ENCODE measurements at places on chromosomes 3 and 15.

- no peaks in the 10 kb centered on the region for H3K27me3 ChIP-seq
- no peak for DNase-seq
- no peaks in the 10 kb centered on the region for H3K4me1 ChIP-seq
- H3K36me3 ChIP-seq = no peaks in the 10 kb centered on the region
- H3K27ac ChIP-seq = no peak overlapping the region
- H3K4me3 ChIP-seq = no peak overlapping the region
Measured at GRCh38 chr15:69479081-69479480, 26.5 kb downstream of the RPLP1 start.

DNA sequence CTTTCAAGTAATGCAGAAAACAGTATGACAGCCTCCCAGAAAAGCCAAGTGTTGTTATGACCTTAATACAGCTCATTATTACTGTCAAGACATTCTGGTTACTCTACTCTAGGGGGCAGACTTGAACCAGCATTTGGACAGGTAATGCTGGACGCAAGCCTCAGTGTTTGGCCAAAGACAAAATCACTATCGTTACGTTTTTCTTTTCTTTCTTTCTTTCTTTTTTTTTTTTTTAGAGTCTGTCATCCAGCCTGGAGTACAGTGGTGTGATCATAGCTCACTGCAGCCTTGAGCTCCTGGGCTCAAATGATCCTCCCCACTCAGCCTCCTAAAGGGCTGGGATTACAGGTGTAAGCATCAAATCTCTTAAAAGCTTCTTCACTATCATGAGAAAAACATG, 29.4 kb upstream of the TMEM45A start:
- DNase-seq = no peak
- H3K4me1 ChIP-seq = no peaks in the 10 kb centered on the region

DNA sequence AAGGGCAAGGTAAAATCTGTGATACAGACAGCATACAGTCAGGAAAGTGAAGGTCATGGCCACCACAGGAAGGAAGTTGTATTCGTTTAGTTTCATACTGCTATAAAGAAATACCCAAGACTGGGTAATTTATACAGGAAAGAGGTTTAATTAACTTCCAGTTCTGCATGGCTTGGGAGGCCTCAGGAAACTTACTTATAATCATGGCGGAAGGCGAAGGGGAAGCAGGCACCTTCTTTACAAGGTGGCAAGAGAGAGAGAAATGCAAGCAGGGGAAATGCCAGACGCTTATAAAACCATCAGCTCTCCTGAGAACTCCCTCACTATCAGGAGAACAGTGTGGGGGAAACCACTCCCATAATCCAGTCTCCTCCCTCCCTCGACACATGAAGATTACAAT, 353.7 kb upstream of the SEMA6D start:
- DNase-seq = no peak
- H3K27ac ChIP-seq = no peak overlapping the region
- no peaks in the 10 kb centered on the region for H3K27me3 ChIP-seq
- no peaks in the 10 kb centered on the region for H3K4me1 ChIP-seq

DNA sequence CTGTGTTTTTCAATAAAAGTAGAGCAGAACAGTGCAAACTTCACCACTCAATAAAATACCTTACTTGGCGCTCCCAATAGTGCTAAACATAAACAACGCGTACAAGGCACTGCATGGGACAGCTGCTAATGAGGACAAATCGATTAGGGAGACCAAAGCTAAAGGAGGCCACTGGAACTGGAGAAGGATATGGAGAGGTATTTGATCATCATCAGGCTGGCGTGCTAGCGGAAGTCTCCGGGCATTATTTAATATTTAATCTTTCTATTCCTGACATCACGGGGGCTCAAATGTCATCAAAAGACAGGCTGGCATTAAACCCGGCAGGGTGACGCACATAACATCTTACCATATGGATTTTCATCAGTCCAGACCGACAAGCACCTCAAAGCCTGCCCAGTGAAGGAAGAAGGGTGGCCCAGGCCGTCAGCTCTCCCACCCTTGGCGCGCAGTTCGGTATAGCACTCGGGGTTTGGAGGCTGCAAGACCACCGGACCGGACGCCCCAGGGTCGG, 604 bp downstream of the CCPG1 start:
- peak overlapping the region; percentile 95 for H3K27ac ChIP-seq
- DNase-seq = no peak
- H3K36me3 ChIP-seq = no peaks in the 10 kb centered on the region
- peak overlapping the region; percentile 55 for H3K4me3 ChIP-seq
- no peaks in the 10 kb centered on the region for H3K4me1 ChIP-seq

- no peaks in the 10 kb centered on the region for H3K4me1 ChIP-seq
- peaks cover 7% of the 10 kb centered on the region for H3K36me3 ChIP-seq
- no peak overlapping the region for H3K27ac ChIP-seq
- DNase-seq = no peak
- no peak overlapping the region for H3K4me3 ChIP-seq
Measured at GRCh38 chr15:101664303-101664913, 12.2 kb upstream of the TM2D3 start.

DNA sequence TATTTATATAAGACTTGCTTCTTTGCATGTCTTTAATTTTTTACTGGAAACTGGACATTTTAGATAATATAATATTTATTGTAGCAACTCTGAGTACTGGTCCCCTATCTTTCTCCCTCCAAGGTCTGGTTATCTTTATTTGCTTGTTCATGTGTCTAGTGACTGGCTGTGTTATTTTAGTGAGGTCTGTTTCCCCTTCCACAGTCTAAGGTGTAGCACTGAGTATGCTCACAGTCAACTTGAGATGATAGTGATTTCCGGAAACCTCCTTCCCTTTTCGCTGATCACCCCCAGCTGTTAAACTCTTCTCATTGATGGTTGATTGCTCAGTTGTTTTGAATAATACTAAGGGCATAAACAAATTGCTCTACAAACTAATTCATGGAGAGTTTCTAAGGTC, 37.0 kb downstream of the PCNP start:
- no peak overlapping the region for H3K4me3 ChIP-seq
- no peak for DNase-seq
- no peaks in the 10 kb centered on the region for H3K27me3 ChIP-seq
- H3K4me1 ChIP-seq = no peaks in the 10 kb centered on the region

- H3K4me1 ChIP-seq = no peaks in the 10 kb centered on the region
- H3K4me3 ChIP-seq = no peak overlapping the region
- no peak for DNase-seq
- H3K27ac ChIP-seq = no peak overlapping the region
- no peaks in the 10 kb centered on the region for H3K36me3 ChIP-seq
- H3K27me3 ChIP-seq = no peaks in the 10 kb centered on the region
Measured at GRCh38 chr15:31660816-31661215, 334.2 kb downstream of the KLF13 start.

GRCh38 chr3:63497641-63498040, 154.8 kb upstream of the SNTN start:
- no peak overlapping the region for H3K27ac ChIP-seq
- H3K4me3 ChIP-seq = no peak overlapping the region
- no peaks in the 10 kb centered on the region for H3K4me1 ChIP-seq
- no peaks in the 10 kb centered on the region for H3K27me3 ChIP-seq
- no peaks in the 10 kb centered on the region for H3K36me3 ChIP-seq

GRCh38 chr3:99549957-99550603, 88.3 kb upstream of the COL8A1 start:
- DNase-seq = no peak
- no peaks in the 10 kb centered on the region for H3K4me1 ChIP-seq
- H3K27me3 ChIP-seq = no peaks in the 10 kb centered on the region
- peak overlapping the region; percentile 32 for H3K27ac ChIP-seq
- H3K4me3 ChIP-seq = no peak overlapping the region

DNA sequence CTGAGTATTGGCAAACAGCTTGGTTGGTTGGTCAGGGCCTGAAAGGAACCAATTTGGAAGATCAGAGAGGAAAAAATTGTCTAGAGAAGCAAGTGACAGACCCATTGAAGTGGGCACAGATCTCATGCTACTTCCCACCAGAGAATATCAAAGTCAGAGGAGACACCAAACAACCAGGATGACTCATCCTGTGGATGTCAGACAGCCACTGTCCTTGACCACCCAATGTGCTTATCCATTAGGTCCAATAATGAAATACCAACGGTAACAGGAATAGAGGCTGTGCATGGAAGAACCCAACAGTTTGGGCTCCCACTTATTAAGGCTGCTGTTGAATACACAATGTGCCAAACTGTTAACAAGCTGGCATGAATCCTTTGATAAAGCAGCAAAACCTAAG, 323.1 kb upstream of the ATP11B start:
- no peak overlapping the region for H3K27ac ChIP-seq
- no peaks in the 10 kb centered on the region for H3K27me3 ChIP-seq
- DNase-seq = no peak
- no peaks in the 10 kb centered on the region for H3K36me3 ChIP-seq
- no peak overlapping the region for H3K4me3 ChIP-seq
- no peaks in the 10 kb centered on the region for H3K4me1 ChIP-seq

DNA sequence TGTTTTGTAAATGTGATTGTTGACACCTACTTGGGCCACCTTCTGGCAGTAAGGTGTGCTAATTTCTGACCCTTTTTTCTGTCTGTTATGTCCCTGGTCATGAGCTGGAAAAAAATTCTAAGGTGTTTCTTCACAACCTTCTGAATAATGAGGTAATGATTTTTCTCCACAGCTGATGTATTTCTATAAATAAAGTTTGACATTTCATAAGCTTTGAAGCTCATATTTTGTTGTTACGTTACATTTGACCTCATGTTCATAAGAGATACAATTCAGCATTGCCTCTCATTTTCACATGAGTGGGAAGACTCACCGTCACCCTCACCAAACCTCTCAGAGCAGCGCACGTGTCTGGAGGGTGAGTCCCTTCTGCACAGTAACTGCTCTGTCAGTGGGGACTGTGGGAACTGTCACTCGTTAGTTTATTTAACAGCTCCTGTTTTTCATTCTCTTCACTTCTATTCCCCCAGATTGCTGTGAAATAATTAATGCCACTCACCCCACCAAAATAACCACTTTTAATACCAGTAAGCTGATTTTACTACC, 140.9 kb downstream of the PLCL2 start:
- H3K27ac ChIP-seq = no peak overlapping the region
- H3K4me1 ChIP-seq = no peaks in the 10 kb centered on the region
- no peaks in the 10 kb centered on the region for H3K27me3 ChIP-seq
- H3K36me3 ChIP-seq = no peaks in the 10 kb centered on the region
- no peak for DNase-seq

- H3K4me3 ChIP-seq = no peak overlapping the region
- DNase-seq = no peak
- H3K4me1 ChIP-seq = no peaks in the 10 kb centered on the region
Measured at GRCh38 chr3:135140591-135140990, 345.5 kb downstream of the EPHB1 start.

DNA sequence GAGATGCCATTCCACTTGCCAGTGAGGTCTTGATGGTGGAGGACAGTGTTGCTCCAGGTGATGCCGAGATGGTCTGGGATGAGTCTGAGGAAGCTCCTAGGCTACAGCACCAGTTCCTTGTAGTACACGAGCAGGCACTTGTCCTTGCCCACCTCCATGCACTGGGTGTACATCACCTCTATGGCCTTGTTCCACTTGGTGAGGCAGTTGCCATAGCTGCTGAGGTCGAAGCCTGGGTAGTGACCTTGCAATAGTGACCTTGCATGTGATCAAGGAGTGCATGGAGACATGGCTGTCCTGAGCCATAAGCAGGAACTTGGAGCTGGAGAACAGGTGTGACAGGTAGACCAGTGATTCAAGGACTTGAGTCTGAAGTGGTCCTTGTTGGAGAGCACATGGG, 47.6 kb downstream of the CDIN1 start:
- H3K27me3 ChIP-seq = no peaks in the 10 kb centered on the region
- no peaks in the 10 kb centered on the region for H3K4me1 ChIP-seq
- DNase-seq = no peak
- H3K27ac ChIP-seq = no peak overlapping the region
- H3K36me3 ChIP-seq = no peaks in the 10 kb centered on the region
- no peak overlapping the region for H3K4me3 ChIP-seq

DNA sequence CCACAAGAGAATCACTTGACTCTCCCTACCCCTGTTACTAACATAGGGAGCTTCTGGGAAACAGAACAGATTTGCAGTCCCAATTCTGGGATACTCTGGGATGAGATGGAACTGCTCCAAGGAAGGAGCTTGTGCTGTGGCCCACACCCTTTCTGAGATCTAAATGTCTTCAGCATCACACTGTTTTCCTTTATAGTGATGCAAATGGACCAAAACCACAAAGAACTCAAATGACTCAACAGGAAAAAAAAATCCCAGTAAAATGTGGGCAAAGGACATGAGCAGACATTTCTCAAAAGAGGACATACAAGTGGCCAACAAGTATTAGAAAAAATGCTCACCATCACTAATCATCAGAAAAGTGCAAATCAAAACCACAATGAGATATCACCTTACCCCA, 155.6 kb downstream of the NECTIN3 start:
- no peak overlapping the region for H3K27ac ChIP-seq
- H3K4me3 ChIP-seq = no peak overlapping the region
- DNase-seq = no peak

- no peak overlapping the region for H3K4me3 ChIP-seq
- H3K27me3 ChIP-seq = no peaks in the 10 kb centered on the region
- no peaks in the 10 kb centered on the region for H3K4me1 ChIP-seq
Measured at GRCh38 chr3:7707187-7707586, 794.4 kb upstream of the LMCD1 start.

- H3K4me1 ChIP-seq = no peaks in the 10 kb centered on the region
- no peak for DNase-seq
- no peak overlapping the region for H3K4me3 ChIP-seq
- H3K36me3 ChIP-seq = no peaks in the 10 kb centered on the region
Measured at GRCh38 chr3:46898321-46899150, 21.0 kb downstream of the PTH1R start.

DNA sequence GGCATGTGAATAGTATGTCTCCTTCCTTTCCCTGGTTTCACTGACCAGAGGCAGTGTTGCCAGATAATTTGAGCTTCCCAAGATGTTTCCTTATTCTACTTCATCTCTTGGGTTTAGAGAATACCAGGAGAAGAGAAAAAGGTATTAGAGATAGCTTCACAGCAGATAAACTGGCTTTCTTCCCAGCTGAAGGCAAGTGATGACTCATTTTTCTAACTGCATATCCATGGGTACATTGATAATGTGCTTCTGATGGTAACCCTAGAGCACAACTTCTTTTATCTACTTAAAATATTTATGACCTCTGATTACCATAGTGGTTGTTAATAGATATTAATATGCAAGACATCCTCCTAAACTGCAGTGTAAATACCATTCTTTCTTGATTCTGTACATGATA, 34.6 kb upstream of the CMTM8 start:
- no peaks in the 10 kb centered on the region for H3K4me1 ChIP-seq
- no peaks in the 10 kb centered on the region for H3K36me3 ChIP-seq
- H3K27me3 ChIP-seq = no peaks in the 10 kb centered on the region
- no peak for DNase-seq
- no peak overlapping the region for H3K4me3 ChIP-seq
- H3K27ac ChIP-seq = no peak overlapping the region

GRCh38 chr3:44476181-44476611, 1.3 kb downstream of the ZNF445 start:
- peaks cover 7% of the 10 kb centered on the region for H3K4me1 ChIP-seq
- no peak overlapping the region for H3K27ac ChIP-seq
- H3K36me3 ChIP-seq = no peaks in the 10 kb centered on the region
- no peaks in the 10 kb centered on the region for H3K27me3 ChIP-seq

- H3K27me3 ChIP-seq = no peaks in the 10 kb centered on the region
- no peak overlapping the region for H3K27ac ChIP-seq
- H3K4me1 ChIP-seq = no peaks in the 10 kb centered on the region
- H3K36me3 ChIP-seq = no peaks in the 10 kb centered on the region
- DNase-seq = no peak
- H3K4me3 ChIP-seq = no peak overlapping the region
Measured at GRCh38 chr3:143885780-143886427, 37.6 kb upstream of the SLC9A9 start.

Measured in breast epithelium (tissue), 4 donors.